H7 (cell line): ENCODE measurements at places on chromosomes 5 and 9.

GRCh38 chr5:133116601-133117000 is 64.8 kb downstream of the HSPA4 start:
- no peak for DNase-seq

GRCh38 chr9:126283799-126284465 is 42.7 kb upstream of the MVB12B start:
- DNase-seq = no peak

DNA sequence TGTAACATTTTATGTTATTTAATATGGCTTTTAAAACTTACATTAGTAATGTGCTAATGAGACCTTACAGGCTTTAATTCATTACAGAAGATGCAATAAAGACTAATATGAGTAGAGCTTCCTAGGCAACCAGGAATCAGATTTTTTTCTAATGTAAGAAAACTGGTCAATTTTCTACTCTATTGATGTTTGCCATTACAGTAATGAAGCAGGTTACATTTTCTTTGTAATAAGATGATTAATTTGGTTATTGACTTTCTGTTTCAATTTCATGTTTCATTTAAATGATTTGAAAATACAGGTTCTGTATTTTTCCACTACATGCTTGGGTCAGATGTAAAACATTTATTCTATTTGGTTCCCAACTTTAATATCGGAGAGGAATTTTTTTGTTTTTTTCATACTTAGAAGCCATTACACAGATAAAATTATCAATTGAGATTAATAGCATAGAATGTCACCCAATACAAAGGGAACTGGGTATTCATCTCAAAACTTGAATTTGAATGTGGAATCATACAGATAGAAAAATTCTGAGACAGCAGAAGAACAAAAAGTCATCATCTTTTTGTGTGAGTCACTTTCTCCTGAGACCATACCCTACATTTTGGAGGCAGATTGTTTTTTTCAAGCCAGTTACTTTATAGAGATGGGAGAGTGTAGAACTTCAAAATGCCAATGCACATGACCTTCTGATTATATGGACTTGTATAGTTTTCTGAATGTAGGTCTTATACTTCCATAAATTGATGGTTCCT is 133.6 kb upstream of the HMHB1 start:
- DNase-seq = no peak

GRCh38 chr5:57696825-57697570 is 214.4 kb upstream of the ACTBL2 start:
- DNase-seq = no peak

GRCh38 chr9:32738501-32739172 is 44.7 kb upstream of the TMEM215 start:
- DNase-seq = no peak

DNA sequence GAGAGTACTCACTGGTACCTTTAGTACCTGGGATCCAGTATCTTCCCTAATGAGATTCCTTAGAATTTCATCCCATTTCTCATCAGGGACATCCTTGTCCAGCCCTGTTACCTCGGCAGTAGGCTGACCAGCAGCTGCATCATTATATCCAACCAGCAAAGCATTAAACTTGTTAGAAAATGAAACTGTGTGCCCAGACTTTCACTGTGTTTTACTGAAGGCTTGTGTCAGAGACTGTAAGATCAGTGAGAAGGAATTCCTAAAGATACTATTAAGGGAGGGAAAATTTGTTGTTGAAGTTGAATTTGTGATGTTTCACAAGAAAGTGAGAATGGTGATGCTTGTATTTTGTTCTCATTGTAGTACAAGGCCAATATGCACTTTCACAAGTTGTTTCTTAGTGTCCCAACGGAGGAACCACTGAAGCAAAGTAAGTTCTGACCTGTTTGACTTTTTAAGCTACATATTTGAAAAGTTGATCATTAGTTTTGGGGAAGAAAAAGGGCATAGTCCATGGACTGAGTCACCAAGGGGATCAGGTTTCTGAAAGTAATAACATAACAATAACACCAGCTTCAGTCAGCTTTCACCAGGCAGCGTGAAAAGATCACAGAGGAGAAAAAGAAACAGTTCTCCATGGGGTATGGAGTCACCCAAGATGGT is 48.8 kb downstream of the GRAMD2B start:
- no peak for DNase-seq

DNA sequence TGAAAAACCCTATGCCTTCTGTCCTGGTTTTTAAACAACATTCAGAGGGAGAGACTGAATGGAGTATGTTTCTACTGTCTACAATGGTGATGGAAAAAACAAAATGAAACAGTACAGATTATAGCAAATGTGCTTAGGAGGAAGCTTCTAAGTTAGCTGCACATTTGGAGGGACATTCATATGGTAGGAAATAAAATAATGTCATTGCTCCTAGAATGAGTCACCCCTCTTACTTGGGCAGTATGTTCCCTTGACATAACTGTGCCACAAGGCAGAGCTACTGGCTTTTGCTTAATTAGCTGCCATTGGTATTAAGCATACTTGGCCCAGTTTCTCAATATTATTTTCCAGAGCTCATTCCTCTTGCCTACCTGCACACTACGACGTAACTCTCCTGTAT is 128.9 kb downstream of the GDNF start:
- no peak for DNase-seq

DNA sequence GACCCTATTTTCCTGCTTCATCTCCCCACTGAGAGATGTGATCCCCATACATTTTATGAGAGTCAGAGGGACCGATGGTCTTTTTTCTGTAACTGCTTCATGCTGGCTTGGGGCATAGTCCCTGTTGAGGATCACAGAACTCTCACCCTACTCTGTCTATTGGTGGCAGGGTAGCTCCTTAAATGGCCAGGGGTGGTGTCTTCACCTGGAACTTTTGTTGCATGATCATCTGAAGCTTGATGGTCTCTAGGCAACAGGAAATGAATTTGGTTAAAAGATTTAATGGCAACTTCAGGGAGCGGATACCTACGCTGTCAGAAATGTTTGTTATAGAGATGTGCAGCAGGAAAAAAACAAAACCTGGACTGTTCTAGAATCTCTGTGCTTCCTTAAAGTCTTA is 87.0 kb upstream of the GLIS3 start:
- DNase-seq = no peak

- no peak for DNase-seq
Observed at GRCh38 chr5:139392324-139392677, 2.6 kb upstream of the MZB1 start.

DNA sequence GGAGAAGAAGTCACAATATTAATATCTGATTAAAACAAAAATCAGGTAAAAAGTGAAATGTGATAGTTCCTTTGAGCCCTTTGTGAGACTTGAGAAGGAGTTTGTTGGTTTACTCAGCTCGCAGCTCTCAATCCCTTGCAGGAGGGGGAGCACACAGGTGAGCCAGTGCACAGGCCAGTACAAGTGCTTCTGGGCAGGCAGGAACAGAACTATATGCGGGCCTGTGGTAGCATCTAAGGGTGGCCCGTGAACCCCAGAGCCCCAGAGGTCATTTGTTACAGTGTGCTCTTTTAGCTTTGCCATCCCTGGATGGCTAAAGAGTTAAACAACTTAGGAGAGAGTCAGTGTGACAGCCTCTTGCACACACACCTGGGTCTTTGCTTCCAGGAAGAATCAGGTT is 215.3 kb upstream of the EDIL3 start:
- DNase-seq = no peak

GRCh38 chr9:24625097-24625496 is 79.4 kb upstream of the IZUMO3 start:
- DNase-seq = no peak

- no peak for DNase-seq
Observed at GRCh38 chr9:38335686-38336085, 56.8 kb upstream of the ALDH1B1 start.

DNA sequence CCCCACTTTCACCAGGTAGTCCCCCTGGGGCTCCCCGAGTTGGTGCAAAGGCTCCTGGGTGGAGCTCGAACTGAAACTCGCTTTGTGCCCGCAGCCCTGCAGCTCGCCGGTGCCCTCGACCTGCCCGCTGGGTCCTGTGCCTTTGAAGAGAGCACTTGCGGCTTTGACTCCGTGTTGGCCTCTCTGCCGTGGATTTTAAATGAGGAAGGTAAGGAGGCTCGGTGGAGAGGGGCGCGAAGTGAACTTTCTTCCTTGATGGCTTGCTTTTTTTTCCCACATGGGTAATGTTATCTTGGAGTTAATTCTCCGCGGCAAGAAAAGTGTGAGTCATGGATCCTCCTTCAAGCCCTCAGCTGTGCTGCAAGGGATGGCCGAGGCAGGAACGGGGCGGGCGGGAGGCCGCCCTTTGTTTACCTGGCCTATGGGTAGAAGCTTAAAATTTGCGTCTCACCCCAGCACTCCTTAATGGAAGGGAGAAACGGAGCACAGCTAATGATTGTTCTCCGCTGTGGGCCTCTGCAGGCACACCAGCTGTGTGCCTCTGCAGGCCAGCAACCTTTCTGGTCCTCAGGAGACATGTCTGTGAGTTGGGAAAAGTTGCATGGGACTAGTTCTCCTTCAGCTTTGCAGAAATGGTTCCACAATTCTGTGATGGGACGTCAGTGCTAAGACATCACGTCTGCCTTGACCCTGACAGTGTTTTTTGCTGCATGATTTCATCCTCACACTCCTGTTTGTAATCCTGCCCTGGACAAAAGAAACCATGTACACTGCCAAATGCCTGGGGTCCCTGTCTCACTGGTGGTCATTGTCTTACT is 1.1 kb downstream of the MAMDC2 start:
- peak; percentile 79 for DNase-seq

DNA sequence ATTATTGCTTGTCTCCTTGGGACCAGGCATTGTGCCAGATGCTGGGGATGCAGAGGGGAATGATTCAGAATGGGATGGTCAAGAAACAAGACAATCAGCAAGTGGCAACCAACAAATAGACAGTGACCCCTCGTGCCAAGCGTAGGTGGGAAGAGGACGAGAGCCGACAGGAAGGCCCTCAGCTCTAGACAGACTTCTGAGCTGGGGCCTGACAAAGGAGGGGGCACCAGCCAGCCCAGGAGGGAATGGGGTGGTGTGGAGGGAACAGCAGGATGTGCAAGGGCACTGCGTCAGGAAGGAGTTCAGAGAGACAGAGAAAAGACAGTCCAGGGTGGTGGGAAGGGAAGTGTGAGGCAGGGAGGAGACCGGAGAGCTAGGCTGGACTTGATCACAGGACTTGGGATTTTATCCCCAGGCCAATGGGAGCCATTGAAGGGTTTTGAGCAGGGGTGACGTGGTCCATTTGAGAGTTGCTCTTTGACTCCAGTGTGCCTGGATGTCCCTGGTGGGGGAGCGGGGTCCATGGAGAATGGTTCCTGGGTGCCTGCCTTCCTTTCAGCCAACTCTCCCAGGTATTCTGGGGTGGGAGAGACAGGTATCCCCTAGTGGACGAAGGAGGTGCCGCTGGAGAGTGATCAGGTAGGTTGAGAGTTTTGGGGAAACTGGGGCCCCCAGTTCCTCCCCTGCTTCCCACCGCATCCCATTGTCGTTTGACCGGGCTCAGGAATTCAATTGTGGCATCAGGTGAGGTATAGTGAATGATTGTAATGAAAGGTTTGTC is 79.3 kb upstream of the ZNF618 start:
- DNase-seq = no peak

GRCh38 chr5:114447084-114447773 is 85.4 kb downstream of the KCNN2 start:
- DNase-seq = no peak

GRCh38 chr5:143281226-143281625 is 122.3 kb downstream of the NR3C1 start:
- DNase-seq = no peak

DNA sequence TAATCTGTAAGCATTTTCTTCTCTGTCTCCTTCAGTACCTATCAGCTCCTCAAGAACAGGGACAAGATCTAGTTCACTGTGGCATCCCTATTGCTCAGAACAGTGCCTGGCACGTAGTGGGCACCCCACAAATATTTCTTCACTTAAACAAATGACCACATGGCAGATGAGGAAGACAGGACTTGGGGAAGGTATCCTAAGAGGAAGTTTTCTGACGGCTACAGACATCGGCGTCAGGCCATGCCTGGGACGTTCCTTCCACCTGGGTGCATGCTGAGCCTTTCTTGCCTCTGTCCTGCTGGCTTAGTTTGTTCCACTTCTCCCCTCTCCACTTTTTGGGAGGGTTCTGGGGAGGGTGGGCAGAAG is 60.2 kb downstream of the NEURL1B start:
- peak; percentile 27 for DNase-seq

DNA sequence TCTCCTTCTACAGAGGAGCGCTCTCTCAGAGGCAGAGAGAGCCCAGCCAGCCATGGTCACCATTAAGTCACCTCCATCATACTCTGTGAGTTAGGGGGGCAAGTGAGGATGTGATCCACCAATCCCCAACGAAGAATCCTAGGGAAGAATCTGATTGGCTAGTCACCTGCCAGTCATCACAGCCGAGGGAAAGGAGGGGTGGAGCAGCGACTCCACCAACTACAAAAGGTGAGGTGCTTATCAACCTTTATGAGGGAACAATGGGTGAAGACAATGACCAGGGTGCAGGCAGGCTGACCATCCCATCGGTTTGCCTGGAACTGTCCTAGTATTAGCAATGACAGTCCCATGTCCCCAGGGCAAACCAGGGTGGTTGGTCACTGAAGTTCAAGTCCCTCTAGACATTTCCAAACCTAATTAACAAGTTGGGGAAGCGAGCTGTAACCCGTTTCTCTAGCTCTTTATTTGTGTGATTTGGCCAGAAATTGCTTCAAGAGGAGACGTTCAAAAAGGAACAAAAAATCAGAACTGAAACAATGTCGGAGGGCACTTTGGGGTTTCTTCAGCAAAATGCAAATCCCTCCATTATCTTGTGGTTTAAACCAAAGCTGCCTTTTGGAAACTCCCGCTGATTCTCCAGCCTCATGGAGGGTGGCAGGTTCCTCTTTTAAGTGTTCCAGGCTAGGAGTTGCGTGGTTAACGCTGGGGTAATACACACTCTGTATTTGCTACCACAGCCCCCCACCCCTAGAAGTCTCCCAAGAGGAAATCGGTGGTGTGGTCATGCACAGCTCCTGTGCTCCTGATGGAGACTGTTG is 18.8 kb upstream of the FCN1 start:
- DNase-seq = peak; percentile 77

- no peak for DNase-seq
Observed at GRCh38 chr5:56011835-56012234, 17.1 kb upstream of the IL6ST start.

- DNase-seq = no peak
Observed at GRCh38 chr9:38254151-38254550, 138.4 kb upstream of the ALDH1B1 start.

DNA sequence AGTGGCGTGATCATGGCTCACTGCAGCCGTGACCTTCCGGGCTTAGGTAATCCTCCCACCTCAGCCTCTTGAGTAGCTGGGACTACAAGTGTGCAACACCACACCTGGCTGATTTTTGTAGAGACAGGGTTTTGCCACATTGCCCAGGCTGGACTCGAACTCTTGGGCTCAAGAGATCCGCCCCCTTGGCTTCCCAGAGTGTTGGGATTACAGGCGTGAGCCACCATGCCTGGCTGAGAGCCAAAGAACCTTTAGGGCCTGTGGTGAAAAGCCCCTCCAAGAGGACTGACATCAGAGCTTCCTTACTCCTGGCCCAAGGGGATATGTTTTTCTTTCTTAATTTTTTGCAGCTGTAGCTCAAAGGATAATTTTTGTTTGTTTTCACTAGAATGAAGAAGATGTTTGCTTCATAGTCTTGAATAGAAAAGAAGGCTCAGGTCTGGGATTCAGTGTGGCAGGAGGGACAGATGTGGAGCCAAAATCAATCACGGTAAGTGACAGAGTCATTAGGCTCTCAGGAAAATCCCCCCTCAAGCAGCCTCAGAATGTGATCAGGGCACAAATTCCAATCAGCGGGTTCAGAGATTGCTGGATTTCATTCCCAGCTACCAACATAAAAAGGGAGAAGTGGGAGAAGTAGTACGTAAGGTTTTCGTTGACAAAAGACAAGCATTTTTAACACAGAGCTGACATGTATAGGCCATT is 77.1 kb downstream of the GOLPH3 start:
- DNase-seq = no peak
